ENCODE measurements at places on chromosomes 3 and 15.

DNA sequence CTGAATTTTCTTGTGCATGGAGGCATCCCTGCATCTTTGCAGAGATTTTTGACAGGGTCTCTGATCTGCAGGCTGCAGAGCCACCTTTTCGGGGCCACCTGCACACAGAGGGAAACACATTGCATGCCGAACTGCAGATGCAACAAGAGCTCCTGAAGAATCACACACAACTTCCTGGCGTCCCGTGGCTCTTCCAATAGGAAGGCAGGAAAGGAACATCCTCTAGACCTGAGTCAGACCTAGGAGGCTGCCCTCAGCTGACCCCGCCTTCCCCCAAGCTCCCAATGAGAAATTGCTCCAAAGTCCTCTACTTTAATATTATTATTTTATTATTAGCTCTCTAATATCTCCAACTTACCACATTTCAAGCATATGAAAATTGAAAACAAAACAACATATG, 213.2 kb upstream of the ARRDC4 start:
- DNase-seq: no peak

- no peak for DNase-seq
These were observed 32.1 kb downstream of the PLCL2 start for GRCh38 chr3:16916840-16917239.

DNA sequence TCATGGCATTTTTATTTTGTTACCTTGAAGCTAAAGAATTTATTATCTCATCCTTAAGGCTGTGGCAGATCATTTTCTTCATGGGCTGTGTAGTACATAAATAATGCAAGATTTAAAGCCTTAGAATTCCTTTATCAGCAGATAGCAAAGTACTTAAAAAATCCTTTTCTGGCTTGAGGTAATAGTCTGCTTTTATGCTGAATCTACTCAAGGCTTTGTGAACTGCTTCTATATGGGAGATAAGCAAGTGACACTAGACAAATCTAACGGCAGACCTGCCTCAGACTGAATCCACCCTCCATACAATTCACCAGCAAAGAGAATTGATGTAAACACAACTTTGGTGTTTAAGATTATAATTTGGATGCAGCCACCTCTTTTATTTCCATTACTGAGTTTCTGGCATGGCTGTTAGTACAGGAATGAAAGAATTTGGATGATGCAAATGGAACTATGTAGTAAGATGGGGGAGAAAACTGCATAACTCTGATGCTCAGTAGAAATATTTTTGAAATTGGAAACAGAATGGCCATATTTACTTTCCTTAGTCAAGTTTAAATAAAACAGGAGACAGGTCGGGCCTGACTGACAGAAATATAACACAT, 1121.5 kb downstream of the NAALADL2 start:
- no peak for DNase-seq

DNA sequence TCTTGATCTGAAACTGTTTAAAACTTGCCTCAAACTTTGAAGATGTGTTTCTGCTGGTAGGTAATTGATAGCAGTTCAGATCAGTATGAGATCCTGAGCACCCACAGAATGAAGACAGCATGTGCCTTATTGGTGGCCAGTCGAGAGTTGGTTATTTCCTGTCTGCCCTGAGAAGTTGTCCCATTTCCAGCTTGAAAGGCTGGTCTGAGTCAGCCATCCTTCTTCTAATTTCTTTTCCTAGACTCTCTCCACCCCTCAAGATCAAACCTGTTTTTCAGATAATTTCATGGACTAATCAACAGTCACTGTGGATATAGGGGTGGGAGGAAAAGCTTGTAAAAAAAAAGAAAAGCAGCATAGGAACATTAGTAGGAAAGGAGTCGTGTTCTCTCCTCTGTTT, 464.4 kb downstream of the FOXP1 start:
- no peak for DNase-seq

DNA sequence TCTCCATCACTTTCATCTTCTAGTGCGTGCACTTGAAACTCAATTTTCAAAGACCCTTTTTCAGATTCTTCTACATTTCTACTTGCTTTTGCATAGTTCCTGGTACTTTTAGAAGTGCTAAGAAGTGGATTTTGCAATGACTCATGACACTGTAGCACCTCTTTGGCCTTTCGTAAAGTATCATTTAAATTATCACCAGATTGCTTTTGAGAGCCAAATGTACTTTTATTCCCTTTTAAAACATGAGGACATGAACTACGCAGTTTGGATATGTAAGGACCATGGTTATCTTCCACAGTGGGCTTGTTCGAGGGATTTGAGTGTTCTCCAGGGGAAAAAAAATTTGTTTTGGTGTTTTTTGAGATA, 40.5 kb downstream of the ZNF106 start:
- no peak for DNase-seq

DNA sequence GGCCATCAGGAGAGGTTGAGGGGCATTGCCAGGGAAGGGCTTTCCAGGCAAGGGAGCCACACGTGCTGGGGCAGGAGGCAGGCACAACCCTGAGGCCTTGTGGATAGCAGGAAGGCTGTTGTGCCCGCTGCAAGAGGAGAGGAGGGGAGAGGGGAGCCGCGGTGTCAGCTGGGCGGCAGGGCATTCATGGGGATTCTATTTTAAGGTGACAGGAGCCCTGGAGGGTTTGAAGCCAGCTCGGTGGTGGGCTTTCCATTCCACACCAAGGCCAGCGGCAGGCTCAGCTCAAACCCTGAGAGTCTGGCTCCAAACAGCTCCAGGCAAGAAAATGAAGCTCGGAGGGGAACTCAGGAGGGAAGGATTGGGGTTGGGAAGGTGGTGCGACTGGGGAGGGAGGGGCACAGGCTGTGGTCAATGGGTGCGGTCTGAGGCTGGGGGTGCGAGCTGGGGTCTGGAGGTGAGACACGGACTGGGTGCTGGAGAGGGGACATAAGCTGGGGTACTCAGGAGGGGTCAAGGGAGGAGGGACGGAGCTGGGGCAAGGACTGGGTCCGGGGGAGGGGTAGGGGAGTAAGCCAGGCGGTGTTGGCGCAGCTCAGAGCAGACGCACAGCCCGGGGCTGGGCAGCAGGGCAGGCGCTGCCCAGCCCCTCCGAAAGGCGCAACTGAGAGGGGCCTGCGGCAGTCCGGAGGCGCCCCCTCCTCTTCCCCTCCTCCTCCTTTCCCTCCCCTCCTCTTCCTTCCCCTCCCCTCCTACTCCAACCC, 43.4 kb downstream of the TPRA1 start:
- DNase-seq: no peak

- no peak for DNase-seq
These were observed 50.1 kb downstream of the MAGI1 start for GRCh38 chr3:65988411-65989180.

DNA sequence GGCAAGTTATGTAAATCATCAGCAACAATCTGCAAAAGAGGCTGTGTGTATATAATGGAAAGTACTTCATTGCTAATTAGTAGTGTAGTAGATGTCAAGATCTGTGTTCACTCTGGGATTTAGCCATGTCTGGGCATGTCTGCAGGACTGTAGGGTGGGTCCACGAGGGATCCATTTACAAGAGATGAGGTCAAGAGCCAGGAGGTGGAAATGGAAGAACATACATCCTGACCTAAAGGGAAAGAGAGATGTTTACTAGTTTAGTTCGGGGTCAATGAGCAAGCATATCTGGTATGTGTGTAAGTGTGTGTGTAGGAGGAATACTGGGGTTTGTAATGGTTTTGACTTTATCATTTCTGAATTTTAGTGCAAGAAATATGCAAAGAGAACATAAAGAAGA, 171.5 kb upstream of the NANOGP8 start:
- DNase-seq: no peak

GRCh38 chr15:73600413-73601335, 32.5 kb downstream of the NPTN start:
- no peak for DNase-seq

DNA sequence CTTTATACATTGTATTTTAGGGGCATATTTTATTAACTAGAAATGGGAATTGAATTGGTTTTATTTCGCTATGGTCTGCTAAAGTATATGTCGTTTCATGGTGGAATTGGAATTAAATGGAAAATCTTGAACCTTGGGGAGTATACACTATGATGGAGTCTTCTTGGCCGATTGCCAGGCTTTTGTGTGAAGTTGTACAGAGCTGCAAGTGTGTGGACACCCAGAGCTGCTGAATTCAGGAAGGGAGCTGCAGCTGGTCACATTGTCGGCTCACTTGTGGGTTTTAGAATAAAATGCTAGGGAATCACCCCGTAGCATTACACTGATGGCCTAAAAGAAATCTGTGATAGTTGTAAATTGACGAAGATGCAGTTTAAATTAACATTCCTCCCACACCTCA, 35.1 kb downstream of the USP3 start:
- DNase-seq: peak; percentile 13

DNA sequence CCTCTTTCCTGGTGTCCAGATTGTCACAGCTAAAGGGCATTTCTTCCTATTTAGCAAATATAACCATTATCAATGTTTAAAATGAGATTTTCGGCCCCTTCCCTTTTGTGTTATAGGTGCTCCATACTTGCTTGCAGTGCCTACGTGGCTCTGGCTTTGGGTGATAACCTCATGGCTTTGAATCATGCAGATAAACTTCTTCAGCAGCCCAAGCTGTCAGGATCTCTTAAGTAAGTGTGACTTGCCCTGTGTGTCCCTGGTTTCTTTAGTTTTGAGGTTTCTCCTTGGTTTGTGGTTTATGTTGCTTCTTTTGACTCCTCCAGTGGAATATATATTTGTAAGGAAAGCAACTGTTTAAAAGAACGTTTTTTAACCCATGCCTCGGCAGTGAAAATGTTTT, 58.5 kb upstream of the TRIM71 start:
- DNase-seq: no peak

- DNase-seq: no peak
These were observed 229.5 kb downstream of the TUSC7 start for GRCh38 chr3:116939091-116939490.

DNA sequence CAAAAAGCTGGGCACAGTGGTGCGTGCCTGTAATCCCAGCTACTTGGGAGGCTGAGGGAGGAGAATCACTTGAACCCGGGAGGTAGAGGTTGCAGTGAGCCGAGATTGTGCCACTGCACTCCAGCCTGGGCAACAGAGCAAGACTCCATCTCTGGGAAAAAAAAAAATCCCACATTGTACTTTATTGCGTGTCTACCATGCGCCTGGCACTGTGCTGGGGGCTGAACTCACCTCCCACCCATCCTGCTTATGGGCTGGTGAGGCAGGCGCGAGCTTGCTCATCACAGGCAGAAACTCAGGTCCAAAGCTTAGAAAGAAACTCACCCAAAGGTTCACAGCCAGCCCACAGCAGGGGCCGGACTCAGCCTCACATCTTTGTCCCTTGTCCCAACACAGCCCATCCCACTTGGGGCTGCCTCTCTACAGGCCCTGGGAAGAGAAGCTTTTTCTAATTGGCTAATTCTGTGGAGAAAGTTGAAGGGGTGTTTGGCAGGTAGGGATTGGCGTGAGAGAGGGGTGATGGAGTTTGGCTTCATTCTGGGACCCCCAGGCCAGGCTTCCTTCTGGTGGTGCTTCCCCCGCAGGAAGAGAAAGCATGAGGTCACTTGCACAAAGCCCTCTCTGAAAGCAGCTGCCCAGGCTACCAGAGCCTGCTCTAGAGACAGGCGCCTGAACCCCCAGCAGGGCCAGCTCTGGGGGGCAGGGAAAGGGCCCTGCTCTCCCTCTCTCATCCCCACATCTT, 122.6 kb upstream of the SMAD3 start:
- DNase-seq: no peak

- peak; percentile 71 for DNase-seq
These were observed 31.0 kb downstream of the EPHB3 start for GRCh38 chr3:184592371-184593219.

GRCh38 chr3:25355998-25356397, 72.1 kb upstream of the RARB start:
- no peak for DNase-seq

DNA sequence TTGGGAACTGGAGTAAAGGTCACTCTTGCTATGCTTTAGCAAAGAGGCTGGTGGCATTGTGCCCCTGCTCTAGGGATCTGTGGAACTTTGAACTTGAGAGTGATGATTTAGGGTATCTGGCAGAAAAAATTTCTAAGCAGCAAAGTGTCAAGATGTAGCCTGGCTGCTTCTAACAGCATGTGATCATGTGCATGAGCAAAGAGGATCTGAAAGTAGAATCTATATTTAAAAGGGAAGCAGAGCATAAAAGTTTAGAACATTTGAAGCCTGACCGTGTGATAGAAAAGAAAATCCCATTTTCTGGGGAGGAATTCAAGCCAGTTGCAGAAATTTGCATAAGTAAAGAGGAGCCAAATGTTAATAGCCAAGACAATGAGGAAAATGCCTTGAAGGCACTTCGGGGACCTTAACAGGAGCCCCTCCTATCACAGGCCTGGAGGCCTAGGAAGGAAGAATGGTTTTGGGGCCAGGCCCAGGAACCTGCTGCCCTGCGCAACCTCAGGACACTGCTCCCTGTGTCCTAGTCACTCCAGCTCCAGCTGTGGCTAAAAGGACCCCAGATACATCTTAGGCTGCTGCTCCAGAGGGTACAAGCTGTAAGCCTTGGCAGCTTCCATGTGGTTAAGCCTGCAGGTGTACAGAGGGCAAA, 212.2 kb upstream of the LINGO1 start:
- no peak for DNase-seq

DNA sequence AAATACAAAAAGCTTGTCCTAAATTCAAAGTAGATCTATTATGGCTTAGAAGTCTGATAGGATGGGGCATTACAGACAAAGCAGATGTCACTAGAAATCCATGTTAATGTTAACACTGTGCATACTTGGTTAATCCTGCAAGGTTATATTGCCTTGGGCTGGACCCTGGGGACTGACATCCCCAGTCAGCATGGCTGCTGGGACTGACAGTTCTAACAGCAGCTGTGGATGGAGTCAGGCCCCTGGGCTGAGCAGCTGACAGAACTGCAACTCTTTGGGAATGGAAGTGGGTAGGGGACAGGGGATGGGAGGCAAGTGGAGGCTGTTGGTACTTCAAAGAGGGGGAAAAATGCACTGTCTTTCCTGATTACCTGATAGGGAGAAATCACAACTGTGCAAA, 7.5 kb downstream of the P2RY1 start:
- no peak for DNase-seq

- DNase-seq: no peak
These were observed 68.8 kb upstream of the GADL1 start for GRCh38 chr3:30963223-30963722.

GRCh38 chr3:170301405-170301804, 56.1 kb upstream of the SKIL start:
- peak; percentile 39 for DNase-seq

DNA sequence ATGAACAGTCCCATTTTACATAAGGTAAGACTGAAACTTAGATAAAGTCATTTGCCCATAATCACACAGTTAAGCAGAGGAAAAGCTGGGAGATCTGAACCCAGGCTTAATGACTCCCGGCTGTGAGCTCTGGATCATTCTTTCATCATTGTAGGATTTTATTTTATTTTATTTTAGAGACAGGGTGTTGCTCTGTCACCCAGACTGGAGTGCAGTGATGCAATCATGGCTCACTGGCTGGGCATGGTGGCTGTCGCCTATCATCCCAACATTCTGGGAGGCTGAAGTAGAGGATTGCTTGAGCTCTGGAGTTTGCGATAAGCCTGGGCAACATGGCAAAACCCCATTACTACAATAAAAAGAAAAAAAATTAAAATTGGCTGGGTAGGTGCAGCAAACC, 31.2 kb upstream of the RAF1 start:
- no peak for DNase-seq
